ENCODE measurements at places on chromosomes 3 and 15.

GRCh38 chr3:131329774-131330173, 51.8 kb upstream of the NUDT16 start:
- no peak for DNase-seq

DNA sequence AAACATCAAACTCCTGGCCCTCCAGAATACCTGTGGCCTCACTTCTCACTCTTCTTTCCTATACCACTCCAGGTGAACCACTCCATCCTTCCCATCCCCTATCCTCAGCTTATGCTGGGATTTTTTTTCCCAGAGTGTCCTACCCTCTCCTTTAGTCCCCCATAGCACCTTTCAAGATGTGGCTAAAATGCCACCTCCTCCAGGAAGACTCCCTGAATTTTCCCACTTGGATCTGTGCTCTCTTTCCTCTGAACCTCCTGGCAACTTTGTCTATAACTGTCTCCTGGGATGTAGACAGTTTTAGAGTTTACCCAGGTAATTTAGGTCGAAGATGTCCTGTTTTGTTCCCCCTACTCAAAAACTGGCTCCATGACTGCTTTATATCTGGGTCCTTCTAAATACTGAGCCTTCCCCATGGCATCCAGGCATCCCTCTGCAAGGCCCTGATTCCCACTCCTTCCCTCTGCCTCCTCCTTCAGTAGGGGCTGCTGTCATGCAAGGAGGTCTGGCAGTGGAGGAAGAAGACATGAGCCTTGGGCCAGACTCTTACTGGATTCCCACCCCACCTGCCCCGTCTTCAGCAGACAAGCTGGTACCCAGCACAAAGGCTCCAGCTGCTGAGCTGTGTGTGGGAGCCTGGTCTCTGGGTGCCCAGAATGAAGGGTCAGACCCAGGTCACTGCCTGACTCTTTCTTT, 161.5 kb downstream of the SMAD6 start:
- DNase-seq: peak; percentile 20

DNA sequence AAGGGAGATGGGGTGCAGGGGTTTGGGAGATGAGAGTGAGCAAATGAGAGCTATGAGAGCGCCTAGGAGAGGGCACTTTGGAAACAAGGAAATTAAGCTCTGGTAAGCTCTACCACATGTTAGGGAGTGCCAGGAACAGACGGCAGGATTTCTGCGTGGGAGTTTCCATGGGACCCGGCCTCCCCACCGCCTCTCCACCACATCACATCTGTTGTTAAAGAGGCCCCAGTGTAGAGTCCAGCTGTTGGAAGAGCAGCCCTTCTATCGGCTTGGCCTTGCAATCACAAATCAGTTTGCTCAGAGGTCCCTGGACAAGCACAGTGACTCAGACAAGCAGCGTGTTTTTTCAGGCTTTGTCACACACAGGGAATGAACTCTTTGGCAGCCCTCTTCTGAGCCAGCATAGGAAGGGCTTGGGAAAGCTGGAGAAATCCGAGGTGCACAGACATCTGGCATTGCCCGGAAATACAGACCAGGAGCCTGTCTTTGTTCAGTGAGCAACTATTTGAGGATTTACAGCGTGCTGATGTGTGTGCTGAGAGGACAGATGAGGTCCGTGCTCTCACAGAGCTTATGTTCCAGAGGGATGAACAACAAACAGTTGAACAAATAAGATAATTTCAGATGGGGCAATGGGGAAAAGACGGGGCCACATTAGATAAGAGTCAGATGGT, 370.6 kb upstream of the PROK2 start:
- DNase-seq: peak; percentile 92

DNA sequence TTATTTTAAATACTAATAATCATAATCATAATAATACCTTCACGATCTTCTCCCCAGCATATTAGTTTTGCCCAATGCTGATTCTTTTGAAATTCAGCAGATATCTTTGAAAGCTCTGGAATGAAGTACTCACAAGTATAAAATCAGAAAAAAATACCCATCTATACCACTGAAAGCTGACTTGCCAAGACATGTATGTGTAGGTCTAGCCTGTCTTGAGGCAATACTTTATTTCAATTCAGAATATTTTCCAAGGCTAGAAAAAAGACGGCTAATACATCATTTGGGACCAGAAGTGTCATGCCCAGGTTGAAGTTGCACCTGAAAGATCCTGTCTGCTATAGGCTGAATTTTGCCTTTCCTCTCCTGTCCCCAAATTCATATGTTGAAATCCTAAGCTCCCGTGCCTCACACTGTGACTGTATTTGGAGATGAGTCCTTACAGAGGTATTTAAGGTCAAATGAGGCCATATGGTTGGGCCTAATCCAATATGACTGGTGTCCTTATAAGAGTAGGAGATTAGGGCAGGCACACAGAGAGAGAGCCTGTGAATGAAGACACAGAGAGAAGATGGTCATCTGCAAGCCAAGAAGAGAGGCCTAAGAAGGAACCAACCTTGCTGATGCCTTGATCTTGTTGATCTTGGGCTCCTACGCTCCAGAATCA, 255.9 kb upstream of the CMC1 start:
- DNase-seq: no peak

GRCh38 chr3:65153850-65154512, 466.2 kb upstream of the ADAMTS9 start:
- DNase-seq: no peak

- DNase-seq: no peak
Observed at GRCh38 chr3:14151471-14152083, 26.7 kb downstream of the TMEM43 start.

All from kidney (tissue), 22 donors.